ENCODE measurements at places on chromosomes 11 and 22. TPM values are rescaled to one million over a fixed set of nuclear protein-coding genes. Genes with fewer than 3 reads are reported as not detected.

RFPL3 gene
- total RNA-seq = not detected

BTG4 gene
- not detected for total RNA-seq

RAB3IL1 gene
- 19.1 TPM for total RNA-seq

PHOX2A gene
- not detected for total RNA-seq

CPT1B gene
- total RNA-seq = 1.7 TPM

OR52E8 gene
- total RNA-seq = not detected

DEUP1 gene
- under 0.01 TPM for total RNA-seq

KRTAP5-8 gene
- total RNA-seq = not detected

CASP1 gene
- total RNA-seq = 8.5 TPM

DCHS1 gene
- total RNA-seq = 35.2 TPM

IL17REL gene
- total RNA-seq = not detected

PHLDB1 gene
- 50.1 TPM for total RNA-seq

DDTL gene
- total RNA-seq = 0.87 TPM

HMOX1 gene
- total RNA-seq = 167 TPM

RIN1 gene
- total RNA-seq = 32.5 TPM

OR2AT4 gene
- not detected for total RNA-seq

GUCY1A2 gene
- 1.7 TPM for total RNA-seq

OR5T2 gene
- not detected for total RNA-seq

NRXN2 gene
- 0.55 TPM for total RNA-seq

CYTH4 gene
- total RNA-seq = 0.12 TPM

DTX4 gene
- total RNA-seq = 0.22 TPM

PACSIN2 gene
- 60.3 TPM for total RNA-seq

SPTBN2 gene
- 5.6 TPM for total RNA-seq

MMP12 gene
- total RNA-seq = not detected

BRSK2 gene
- 0.50 TPM for total RNA-seq

NEAT1 gene
- total RNA-seq = 158 TPM

GTSE1 gene
- total RNA-seq = 16.8 TPM

CABP4 gene
- not detected for total RNA-seq

KCNJ11 gene
- total RNA-seq = not detected

RGL4 gene
- not detected for total RNA-seq

MAP6 gene
- 1.1 TPM for total RNA-seq

HOATZ gene
- total RNA-seq = under 0.01 TPM

SLCO2B1 gene
- total RNA-seq = 1.2 TPM
